Activated T-helper 17 cell treated with anti-CD3 and anti-CD28 coated beads, Interleukin-2, amount 50 U/mL, for 72 hours (primary cell): ENCODE measurements at places on chromosomes 7 and 10. TPM values are rescaled to one million over a fixed set of nuclear protein-coding genes. Genes with fewer than 3 reads are reported as not detected.
A peak's percentile ranks its signal among the peaks of the same experiment; 100 is the strongest.

GRCh38 chr7:159097661-159098423 is 46.8 kb downstream of the VIPR2 start:
- ATAC-seq = no peak

DNA sequence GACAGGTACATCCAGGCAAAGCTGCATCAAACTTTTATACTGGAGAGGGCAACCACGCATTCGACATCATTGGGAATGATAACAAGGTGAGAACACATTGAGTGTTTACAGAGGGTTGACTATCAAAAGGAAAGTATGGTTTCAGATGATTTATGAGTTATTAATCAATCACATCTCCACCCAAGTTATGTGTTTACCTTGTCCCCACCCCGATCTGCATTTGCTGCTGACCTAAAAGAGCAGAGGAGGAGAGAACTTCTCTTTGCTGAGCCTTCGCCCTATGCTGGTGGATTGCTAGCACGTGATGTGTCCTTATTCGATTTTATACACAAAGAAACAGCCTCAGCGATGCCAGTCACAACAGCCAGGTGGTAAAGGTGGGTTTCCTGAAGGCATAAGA is at the start of gene MSMB:
TSS of gene MSMB (minus strand) at position 9 of the 400 bp plus-strand sequence. CDS start 32 bp downstream, outside the sequence.
- no peak for ATAC-seq

GRCh38 chr10:29394321-29394932 is 105.6 kb downstream of the LYZL1 start:
- ATAC-seq = no peak

Gene TMEM130
- total RNA-seq = not detected

- no peak for ATAC-seq
Measured at GRCh38 chr7:101733713-101734475, 83.5 kb upstream of the CUX1 start.

DNA sequence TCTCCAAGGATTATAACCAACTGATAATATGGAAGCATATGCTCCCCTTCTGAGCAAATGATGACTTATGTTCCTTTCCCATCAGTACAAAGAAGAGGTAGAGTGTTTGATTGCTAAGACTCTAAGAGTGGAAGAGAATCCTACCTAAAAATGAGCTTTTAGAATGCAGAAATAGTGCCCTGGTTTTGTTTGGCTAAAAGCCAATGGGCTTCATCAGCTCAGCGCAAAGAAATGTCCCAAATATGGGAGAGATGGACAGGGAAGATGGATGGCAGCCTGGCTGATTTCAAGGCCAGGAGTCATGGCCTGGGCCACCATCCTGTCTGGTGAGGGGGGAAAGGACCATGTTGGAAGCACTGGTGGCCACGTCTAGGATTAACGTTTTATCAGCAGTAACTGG is 60.2 kb downstream of the GPR26 start:
- ATAC-seq = no peak

DNA sequence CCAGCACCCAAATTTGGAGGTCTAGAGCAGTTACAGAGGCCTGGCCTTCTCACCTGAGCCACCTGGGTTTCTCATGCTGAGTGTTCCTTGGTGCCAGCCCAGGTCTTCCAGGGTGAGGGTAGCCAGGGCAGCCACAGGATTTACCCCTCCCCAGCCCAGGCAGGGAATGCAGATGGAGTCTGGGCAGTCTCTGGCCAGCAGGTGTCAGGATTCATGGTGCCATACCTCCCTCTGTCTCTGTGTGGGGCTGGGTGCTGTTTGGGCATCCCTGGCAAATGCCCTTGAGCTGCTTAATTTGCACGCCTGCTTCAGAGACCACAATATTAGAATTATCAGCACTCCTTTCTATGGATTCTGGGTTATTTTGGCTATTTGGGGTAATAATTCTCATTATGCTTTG is 246.7 kb downstream of the GFRA1 start:
- no peak for ATAC-seq

DNA sequence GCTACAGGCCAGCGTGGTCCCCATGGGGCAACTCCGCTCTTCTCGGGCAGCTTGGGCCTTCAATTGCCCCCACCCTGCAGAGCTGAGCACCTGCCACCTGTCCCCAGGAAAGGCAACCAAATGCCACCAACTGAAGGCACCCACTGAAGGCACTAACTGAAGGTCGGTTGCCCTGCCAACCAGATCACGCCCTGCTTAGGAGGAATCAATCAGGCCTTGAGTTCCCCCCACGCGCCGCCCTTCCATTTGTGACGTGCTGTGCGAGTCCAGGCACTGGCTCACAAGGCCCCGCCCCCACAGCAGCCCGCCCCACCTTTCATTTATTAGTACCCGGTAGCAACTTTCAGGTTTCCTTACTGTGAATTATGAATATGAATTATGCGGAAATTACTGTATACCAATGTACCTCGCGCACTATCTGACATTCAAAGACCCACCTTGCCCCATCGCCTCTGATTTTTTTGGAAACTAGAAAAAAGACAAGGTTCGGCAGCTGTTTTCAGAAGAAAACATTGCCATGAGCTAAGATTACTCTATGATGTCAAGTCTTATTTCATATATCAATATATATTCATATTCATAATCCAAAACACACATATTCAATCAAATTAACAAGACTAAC is 83.6 kb upstream of the ABI1 start:
- peak; percentile 78 for ATAC-seq

Gene ANKRD2
- not detected for total RNA-seq

Gene CYP2C19
- 0.16 TPM for total RNA-seq

Gene C10orf105
- 0.04 TPM for total RNA-seq

- no peak for ATAC-seq
Measured at GRCh38 chr10:107807836-107808235, 643.3 kb upstream of the SORCS1 start.

DNA sequence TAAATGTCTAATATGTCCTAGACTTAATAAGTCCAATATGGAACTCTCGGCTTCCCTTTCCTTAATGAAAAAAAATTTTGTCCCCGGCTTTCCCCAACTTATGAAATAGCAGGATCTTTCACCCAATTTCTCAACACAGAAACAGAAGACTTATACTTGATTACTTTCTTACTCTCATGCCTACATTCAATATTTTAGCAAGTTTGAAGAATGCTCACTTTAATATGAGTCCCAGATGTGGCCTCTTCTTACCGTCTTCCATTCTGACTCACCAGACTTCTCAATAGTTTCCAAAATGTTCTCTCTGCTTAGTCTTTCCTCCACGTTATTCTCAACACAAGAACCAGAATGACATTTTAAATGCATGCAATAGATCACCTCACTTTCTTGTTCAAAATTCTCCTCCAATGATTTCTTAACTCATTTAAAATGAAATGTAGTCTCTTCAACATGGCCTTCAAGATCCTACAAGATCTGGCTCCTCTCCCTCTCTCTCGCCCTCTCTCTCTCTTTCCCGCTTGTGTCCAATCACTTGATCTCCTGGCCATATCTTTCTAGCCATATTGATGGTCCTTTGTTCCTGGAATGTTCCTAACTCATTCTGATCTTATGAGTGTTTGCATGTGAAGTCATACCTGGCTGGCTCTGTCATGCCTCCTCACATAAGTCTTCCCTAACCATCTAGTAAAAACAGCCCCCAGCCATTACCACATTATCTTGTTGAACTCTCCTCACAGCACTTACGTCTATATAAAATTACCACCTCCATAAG is 119.7 kb upstream of the FAM3C start:
- peak; percentile 39 for ATAC-seq

- ATAC-seq = peak; percentile 38
Measured at GRCh38 chr7:158976468-158976848, 120.1 kb downstream of the DYNC2I1 start.

- ATAC-seq = no peak
Measured at GRCh38 chr10:86169506-86170254, 196.9 kb downstream of the GRID1 start.

Gene WEE2
- total RNA-seq = not detected

GRCh38 chr10:121783782-121784372 is 144.0 kb downstream of the ATE1 start:
- ATAC-seq = no peak

Gene CALML5
- total RNA-seq = not detected

DNA sequence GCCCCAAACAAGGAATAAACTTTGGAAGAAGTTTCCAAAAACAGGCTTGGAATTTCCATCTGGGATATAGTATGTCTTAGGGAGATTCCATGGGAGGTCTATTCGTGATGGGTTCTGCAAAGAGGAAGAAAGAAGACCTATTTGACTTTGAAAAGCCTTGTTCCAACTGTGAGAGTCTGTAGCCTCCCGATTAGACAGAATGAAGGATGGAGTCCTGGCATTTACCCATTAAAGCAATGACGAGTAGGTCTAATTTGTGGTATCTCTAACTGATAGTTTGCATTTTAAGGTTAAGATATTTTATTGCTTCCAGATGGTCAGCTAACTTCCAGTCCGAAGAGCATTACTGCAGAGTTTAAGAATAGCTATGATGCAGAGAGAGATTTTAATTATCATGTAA is 19.5 kb upstream of the GALNT17 start:
- no peak for ATAC-seq

Gene CCZ1B
- total RNA-seq = 50.7 TPM

Gene ZNF467
- total RNA-seq = 0.42 TPM

- no peak for ATAC-seq
Measured at GRCh38 chr7:80703272-80703671, 64.8 kb downstream of the CD36 start.

- ATAC-seq = peak; percentile 57
Measured at GRCh38 chr10:26855186-26855585, 5.6 kb downstream of the ABI1 start.

DNA sequence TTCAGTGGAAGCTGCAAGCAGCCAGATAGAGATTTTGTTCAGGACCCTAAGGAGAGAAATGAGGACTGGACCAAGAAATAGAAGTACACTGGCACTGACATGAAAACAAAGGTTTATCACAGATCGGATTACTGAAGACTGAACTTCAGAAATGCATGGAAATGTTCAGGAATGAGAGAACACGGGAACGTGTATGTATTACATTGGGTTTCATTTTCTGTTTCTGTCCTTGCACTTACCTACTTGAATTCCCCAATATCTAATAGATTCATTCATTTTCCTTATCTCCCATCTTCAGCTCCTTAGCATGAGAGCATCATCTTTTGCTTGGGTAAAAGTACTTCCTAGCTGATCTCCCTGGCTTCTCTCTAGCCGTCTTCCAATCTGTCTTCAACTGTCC is 114.5 kb downstream of the CACNB2 start:
- no peak for ATAC-seq

Gene METTL27
- 1.5 TPM for total RNA-seq

Gene SOSTDC1
- not detected for total RNA-seq

Gene MMP21
- total RNA-seq = not detected

Gene CRPPA
- 0.65 TPM for total RNA-seq

Gene RASSF4
- total RNA-seq = 1.7 TPM

- ATAC-seq = peak; percentile 67
Measured at GRCh38 chr10:33506838-33507661, 172.6 kb upstream of the NRP1 start.

DNA sequence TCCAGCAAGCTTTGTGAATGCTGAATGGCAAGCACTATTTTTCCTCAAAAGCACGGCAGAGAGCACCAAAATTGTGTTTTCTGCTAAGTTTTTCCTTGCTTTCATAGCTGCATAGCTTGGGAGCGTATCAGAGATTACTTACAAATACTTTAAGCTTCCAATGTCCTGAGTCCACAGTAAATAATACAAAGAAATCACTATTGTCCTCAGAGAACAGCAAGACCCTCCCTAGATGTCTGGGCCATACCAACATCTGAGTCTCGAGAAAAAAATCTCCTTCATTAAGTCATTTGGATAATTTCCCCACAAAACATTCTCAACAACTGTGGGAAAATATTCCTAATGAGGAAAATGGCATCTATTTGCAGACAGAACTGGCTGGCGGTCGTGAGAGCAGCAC is 41.7 kb downstream of the SGMS1 start:
- no peak for ATAC-seq

DNA sequence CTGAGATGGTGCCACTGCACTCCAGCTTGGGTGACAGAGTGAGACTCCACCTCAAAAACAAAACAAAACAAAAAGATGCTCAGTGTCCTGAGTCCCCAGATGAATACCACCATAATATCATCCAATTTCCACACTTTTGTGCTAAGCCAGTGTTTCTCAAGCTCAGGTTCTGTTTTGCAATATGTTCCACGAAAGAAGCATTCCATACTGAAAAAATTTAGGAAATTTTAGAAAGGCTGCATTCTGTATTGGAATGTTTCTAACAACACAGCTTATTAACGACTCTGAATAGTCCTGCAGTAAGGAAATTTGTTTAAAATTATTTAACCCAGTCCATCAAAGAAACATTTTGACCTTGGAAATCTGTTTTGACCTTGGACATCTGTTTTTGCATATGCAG is 142.4 kb downstream of the EPC1 start:
- no peak for ATAC-seq

Gene OPN4
- total RNA-seq = not detected

- no peak for ATAC-seq
Measured at GRCh38 chr7:132345543-132346129, 230.6 kb downstream of the PLXNA4 start.

Gene OR2F2
- total RNA-seq = not detected

Gene TUBGCP2
- 47.8 TPM for total RNA-seq

DNA sequence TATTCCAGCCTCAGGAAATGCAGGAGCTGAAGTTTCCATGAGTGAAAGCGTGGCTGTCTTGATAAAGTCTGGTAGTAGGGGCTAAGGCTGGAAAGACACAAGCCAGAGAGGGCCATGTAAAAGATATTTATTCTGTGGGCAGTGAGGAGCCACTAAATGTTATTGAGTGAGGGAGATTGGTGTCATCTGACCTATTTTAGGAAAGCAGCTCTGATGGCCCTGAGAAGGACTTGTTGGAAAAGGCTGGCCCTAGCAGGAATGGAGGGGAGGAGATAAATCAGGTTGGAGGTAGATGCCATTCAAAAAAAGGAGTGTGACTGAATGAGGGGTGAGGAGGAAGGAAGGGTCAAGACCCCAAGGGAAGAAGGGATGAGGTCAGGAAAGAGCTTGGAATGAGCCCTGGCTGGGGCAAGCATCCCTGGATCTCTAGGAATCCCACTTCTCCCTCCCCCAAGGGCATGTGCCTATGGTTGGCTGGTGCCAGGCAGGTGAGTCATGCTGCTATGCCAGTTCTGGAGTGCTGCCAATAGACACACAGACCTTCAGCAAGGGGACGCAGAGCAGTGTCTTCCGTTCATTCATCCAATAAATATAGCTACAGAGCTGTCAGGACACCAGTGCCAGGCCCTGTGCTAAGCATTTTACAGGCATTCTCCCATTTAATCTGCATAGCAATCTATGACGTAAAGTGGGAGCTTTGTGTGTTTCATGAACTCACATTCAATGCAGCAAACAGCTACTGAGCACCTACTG is 2.0 kb downstream of the ANKRD2 start:
- ATAC-seq = no peak

DNA sequence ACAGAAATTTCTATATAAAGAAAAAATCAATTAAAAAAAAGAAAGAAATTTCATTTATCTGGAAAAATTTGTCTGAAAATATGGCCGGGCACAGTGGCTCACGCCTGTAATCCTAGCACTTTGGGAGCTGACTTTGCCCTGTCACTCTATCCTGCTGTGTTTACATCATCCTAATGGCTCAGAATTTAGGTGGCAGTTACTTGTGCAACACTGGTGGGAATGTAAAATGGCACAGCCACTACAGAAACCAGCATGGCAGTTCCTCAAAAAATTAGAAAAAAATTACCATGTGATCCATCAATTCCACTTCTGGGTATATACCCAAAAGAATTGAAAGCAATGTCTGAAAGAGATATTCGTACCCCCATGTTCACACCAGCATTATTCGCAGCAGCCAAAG is 405.2 kb upstream of the AUTS2 start:
- no peak for ATAC-seq

- no peak for ATAC-seq
Measured at GRCh38 chr7:151790095-151790829, 86.7 kb downstream of the PRKAG2 start.

GRCh38 chr7:21719846-21720245 is 177.0 kb downstream of the DNAH11 start:
- ATAC-seq = no peak

- ATAC-seq = no peak
Measured at GRCh38 chr10:111082102-111082975, 5.5 kb downstream of the ADRA2A start.

Gene HNRNPF
- total RNA-seq = 306 TPM
